ENCODE measurements at places on chromosomes 16 and 17.

- no peak for DNase-seq
These were observed 442.8 kb downstream of the HS3ST4 start for GRCh38 chr16:26134588-26134987.

- no peak for DNase-seq
These were observed 896 bp downstream of the GGA2 start for GRCh38 chr16:23509441-23509754.

DNA sequence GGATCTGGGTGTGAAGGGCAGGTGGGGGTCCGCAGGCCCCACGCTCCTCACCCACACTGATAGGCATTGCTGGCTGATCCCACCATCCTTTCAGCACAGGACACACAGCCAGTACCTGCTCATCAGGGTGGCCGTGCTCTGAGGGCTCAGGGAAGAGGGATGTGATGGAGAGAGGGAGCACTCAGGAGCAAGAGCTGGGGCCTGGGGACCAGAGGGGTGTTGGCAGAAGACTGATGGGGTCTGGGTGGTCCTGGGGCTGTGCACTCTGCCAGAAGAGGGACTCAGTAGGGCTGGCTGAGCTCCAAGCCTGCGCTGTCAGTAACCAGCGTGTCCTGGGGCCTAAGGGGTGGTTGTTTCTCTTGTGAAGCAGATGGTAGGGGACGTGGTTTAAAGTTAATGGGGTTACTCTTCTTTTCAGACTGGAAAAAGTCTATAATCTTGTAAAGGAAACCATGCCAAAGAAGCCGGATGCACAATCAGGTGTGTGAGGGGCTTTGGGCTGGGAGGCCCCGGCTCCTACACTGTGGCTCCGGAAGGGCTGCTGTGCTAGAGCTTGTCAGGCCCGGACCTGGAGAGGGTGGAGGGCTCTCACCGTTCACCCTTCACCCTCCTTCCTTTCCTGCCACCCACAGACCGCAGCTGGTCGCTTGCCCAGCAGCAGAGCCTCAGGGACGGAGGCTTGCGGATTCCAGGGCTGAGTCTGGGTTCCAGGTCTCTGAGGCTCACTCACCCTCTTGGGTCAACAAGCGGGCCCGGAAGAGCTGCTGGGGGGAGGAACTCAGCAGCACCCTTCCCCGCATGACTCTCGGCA lies 27.8 kb downstream of the POLR3E start:
- DNase-seq = no peak

- DNase-seq = no peak
These were observed 4.5 kb upstream of the EFNB3 start for GRCh38 chr17:7700510-7700909.

DNA sequence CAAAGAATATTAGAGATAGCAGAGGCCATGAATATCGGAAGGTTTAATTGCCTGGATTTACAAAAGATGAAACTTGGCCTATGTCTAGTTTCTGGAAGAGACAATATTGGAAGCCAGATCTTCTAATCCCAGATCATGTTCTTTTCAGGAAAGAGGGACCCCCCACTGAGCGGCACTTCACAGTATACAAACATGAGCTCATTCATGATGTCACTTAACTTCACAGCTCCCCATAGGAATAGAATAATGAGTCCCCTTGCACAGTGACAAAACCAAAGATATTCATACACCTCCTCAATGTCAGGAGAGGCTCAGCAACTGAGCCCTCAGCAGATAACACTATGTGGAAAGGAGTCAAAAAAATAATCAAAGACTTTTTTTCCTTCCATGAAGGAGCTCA lies 147.5 kb downstream of the CDH11 start:
- no peak for DNase-seq

GRCh38 chr16:6698548-6698947 lies 634.1 kb upstream of the RBFOX1 start:
- no peak for DNase-seq

DNA sequence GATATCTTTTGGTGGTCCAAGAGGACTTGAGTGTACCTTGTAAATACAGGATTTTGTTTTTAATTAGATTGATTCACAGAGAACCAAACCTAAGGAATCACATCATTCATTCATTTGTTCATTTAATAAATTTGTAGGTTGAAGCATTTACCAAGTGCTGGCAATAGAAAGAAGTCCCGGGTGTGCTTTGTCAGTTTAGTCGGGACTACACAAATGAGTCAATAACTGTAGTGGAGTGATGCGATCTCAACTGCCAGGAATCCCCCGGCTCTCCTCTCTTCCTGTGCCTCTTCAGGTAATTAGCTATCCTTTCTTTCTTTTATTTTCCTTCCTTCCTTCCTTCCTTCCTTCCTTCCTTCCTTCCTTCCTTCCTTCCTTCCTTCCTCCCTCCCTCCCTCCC lies 1.4 kb upstream of the WWOX start:
- no peak for DNase-seq

- no peak for DNase-seq
These were observed 46.2 kb downstream of the LGALS9 start for GRCh38 chr17:27677191-27677590.

- no peak for DNase-seq
These were observed 28.3 kb downstream of the ETV4 start for GRCh38 chr17:43517615-43518386.

DNA sequence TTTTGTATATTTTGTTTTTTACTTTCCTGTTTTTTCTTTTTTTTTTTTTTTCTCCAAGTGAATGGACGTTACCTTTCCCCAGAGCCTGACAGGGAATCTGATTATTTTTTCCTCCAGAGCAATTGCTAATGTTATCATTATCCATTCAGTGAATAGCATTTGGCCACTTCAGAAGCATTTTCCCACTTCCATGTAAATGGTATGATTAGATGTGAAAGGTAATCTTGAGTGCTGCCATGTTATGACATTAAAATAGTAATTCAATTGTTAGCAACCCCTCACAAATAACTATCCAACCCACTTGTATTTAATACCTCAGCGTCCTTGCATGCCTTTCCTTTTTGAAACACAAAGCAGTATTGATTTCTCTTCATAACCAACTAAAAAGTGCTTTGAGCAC lies 1243.8 kb downstream of the CDH8 start:
- no peak for DNase-seq

GRCh38 chr17:66018786-66019185 lies 173.1 kb downstream of the CEP112 start:
- no peak for DNase-seq

DNA sequence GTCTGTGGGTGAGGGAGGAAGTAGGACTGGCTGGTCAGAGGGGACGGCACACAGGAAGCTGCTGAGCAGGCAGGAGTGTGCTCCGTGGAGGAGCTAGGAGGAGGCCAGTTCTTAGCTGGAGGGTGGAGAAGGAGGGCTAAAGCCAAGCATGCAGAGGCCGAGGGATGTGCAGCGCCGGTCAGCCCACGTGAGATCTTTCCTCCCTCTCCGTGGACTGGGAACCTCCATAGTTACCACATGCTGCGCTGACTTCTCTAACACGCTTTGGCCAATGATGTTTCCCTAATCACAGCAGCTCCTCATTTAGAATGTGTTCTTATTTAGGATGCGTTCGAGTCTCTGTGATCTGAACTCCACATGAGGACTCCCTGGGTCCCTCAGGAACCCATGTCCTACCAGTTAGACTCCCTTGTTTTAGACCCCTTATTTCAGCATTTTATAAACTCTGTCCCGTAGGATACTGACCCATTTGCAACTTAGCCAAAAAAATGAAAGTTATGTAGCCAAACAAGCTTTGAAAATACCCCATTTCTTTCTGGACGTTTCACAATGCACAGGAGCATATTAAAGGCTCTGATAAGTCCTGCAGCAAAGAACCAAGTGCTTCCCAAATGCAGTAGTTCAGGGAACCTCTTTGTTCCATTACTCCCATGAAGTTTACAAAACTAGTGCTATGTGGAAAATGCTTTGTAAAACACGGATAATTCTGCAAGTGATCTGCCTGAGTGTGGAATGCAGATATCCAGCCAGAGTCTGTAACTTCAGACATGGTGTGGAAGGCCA lies 51.4 kb downstream of the IRF8 start:
- DNase-seq = no peak

DNA sequence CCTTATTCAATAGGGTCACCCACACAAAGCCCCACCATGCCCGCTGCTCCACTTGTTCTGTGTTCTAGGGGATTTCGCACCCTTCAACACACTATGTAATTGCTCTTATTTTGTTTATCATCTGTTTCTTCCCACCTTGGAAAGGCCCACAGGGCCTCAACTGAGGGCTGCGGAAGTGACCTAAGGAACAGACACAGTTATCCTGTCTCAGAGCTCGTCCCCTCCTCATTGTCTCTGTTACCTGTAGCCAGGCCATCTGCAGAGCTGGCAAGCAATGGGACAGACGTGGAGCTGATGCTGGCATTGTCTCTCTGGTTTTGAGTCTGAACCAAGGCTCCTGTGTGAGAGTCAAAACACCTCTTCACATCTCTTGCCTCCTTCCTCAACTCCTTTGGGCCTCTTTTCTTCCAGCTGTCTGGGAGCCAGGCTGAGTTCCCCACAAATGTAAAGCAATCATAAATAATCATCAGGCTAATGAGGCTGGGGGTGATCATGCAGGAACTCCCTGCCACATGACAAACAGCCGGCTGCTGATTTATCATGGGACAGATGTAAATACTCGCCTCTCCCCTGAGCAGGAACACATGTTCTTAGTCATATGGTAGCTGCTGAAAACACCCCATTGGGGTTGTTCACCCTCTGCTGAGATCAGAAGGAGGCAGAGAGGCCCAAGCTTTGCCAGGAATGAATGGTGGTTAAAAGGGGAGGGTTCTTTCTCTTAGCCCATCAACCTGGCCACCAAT lies 71.9 kb downstream of the AXIN2 start:
- no peak for DNase-seq

DNA sequence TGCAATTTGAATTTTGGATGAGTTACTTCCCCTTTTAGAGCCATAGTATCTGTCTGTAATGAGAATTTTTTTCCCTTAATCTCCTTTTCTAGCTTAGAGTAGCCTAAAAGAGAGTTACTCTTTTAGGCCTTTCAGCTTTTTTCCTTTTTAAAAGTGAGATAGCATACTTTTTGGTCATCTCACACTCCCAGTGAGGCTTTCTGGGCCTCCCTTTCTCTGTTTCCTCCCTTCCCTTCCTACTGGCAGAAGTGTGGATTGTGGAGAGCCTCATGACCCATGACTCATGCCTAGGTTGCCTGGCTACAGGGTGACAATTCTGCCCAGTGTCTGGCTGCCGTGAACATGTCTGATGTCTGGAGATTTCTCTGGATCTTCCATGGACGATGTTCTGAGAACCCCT lies 15.2 kb downstream of the KRT23 start:
- peak; percentile 80 for DNase-seq

- DNase-seq = no peak
These were observed 229.6 kb upstream of the TNRC6C start for GRCh38 chr17:77728871-77729270.

GRCh38 chr17:32660496-32660985 lies 173.7 kb downstream of the CDK5R1 start:
- no peak for DNase-seq

GRCh38 chr16:59249011-59249410 lies 514.9 kb upstream of the GOT2 start:
- DNase-seq = no peak

DNA sequence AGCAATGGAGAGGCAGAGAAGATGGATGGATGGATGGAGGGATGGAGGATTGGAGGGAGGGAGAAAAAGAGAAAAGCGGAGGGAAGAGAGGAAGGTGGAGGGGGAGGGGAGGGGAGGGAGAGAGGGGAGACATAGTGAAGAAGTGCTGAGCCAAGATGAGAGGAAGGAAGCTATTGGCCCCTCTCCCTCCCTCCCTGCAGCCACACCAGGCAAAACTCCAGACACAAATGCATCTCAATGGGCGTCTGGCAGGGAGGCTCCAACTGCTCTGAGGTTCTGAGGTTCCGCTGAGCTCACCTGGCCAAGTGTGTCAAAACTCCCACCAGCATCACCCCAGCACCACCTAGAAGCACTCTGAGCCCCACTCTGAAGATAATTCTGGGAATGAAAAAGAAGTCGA lies 26.9 kb upstream of the PHB1 start:
- no peak for DNase-seq

GRCh38 chr17:2755891-2756724 lies 6.7 kb upstream of the CCDC92B start:
- no peak for DNase-seq

- DNase-seq = peak; percentile 98
These were observed 3.9 kb downstream of the RSAD1 start for GRCh38 chr17:50482516-50482915.

GRCh38 chr17:78736526-78737079 lies 45.5 kb downstream of the CYTH1 start:
- peak; percentile 78 for DNase-seq

- no peak for DNase-seq
These were observed 1.6 kb upstream of the XPO6 start for GRCh38 chr16:28213396-28213795.

Measured in tibial artery (tissue), 4 donors.